Hepatocyte (in vitro differentiated cells): ENCODE measurements at places on chromosomes 7 and 10. TPM values are rescaled to one million over a fixed set of nuclear protein-coding genes. Genes with fewer than 3 reads are reported as not detected.

- DNase-seq, result no peak
These were observed 33.0 kb upstream of the ZNF32 start for GRCh38 chr10:43681721-43682120.

Gene RAB19
- total RNA-seq, result 2.6 and 4.2 TPM in 2 replicates

DNA sequence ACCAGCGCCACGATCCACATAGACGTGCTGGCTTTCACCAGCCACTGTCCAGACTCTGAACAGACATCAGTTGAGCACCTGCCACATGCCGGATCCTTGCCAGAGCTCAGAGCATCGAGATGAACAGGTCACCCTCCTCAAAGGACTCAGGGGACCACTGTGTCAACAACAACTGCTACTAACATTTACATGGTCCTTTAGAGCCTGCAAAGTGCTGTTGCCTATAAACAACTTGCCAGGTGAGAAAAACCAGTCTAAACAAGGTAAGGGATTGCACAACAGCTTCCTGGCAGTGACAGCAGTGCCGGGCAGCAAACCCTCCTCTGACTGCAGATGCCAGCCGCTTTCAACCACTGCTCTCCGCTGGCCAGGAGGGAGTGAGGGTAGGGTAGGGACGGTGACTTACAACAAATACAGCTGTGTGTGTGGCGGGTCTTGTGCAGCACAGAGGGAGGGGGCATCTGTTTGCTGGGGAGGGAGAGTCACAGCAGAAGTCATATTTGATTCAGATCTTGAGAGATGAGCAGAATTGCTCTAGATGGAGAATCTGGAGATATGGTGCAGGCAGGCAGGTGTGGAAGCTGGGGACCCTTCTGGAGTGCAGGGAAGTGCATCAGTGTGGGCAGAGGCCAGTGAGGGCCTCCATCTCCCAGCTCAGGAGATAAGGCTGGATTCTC lies 32.8 kb upstream of the RHEB start:
- DNase-seq, result peak; percentile 28

DNA sequence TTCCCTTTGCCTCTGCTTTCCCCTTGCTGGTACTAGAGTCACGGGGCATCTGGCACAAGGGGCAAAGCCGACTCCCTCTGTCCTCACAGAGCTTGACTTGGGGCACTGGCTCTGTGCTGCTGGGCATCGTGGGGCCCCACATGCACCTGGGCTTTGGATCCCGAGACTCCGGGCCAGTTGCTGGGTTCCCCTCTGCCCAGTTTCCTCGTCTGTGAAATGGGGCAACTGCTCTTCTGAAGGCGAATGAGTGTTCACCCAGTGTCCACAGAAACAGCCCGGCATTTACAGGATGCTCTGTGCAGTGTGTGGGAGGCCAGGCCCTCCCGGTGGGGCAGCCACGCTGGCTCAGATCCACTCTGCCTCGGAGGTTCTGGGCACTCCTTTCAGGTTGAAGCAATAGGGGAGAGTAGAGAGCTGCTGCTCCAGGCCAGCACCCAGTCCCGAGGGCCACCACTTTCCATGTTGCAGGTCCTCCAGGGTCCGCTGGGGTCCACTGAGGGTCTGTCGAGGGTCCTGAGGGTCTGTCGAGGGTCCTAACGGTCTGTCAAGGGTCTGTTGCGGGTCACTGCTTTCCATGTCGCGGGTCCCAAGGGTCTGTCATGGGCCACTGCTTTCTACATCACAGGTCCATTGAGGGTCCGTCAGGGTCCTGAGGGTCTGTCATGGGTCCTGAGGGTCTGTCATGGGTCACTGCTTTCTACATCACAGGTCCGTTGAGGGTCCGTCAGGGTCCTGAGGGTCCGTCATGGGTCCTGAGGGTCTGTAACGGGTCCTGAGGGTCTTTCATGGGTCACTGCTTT lies 103.6 kb downstream of the VIPR2 start:
- DNase-seq, result no peak

DNA sequence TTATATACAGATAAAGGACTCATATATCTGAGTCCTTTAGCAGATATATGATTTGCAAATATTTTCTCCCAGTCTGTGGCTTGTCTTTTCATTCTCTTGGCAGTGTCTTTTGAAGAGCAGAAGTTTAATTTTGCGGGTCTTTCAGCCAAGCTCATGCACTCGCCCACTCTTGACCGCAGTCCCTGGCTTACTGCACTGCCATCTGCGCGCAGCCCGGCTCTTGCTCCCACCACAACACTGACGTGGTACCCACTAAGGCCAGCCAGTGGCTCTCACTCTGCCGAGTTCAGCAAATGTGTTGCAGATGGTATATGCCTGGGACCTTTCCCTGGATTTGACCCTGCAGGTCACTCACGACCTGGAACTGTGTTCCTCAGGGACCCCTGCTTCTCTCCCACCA lies 74.3 kb downstream of the CDH23 start:
- no peak for DNase-seq

DNA sequence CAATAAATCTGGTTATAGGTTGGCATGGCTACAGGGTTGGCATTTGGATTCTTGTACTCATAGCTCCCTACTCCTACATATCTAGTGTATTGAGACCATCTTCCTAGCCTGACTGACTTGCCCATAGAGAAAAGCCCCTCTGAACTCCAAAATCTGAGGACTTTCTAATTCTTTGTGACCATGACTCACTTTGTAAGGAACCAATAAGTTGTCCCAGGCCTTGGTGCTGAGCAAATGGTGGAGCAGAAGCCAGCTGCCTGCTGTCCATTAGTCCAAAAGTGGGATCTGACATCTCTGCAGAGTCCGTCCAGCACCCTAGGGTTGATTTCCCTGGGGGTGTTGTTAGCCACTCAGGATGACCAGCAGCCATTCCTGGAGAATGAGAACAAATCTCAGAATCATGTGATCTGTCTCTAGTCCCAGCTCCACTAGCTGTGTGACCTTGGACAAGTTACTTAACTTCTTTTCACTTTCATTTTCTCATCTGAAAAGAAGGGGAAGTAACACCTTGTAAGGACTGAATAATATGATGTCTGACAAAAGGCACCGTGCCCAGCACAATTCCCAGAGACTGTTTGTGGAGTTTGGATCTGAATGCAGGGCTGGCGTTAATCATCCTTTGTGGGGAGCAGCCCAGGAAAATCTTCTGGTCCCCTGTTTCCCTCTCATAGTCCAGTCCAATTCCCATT lies 44.1 kb downstream of the MTURN start:
- DNase-seq, result no peak

DNA sequence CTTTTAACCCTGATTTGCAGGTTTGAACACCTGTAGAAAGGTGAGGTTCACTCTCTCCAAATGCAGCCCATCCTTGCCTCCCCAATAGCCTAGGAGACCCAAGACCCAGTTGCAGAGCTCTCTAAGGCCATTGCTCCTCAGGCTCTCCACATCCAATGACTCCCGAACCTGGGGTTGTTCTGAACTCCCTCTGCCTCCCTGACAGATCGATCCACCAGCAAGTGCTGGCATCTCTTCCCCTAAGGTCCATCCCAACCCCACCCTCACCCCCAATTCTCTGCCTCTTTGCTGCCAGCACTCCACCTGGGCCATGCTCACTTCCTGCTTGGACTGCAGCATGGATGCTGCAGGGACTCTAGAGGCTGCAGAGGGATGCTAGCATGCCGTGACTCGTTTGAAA lies 19.3 kb upstream of the FAM170B start:
- no peak for DNase-seq

DNA sequence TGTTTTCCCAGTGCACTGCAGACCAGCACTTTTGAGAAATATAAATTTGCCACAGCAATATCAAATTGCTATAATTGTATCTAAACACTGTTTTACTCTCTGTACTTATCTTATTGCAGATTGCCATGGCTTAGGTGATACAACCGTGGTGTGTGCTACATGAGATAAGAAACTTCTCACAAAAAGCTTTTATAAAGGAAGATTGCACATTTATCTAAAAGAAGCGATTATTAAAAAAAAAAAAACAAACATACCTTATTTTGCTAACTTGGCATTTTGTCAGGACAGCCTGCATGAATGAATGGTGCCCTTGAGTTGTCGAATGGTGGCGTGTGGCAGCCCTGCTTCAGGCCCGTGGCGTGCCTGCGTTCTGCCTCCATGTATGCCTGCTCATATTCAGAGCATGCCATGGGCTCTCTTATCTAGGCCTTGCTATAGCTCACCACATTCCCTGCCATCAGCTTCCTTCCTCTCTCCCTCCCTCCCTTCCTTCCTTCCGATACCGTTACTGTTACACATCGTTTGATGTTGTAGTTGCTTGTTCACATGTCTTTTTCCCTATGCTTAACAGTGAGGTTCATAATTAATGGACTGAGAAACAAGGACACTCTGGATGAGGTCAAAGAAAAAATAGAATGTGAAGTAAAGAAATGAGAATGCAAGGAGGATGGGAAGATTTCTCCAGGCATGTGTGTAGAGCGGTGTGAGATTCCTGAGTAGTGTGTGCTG lies 34.9 kb downstream of the PRKAR2B start:
- no peak for DNase-seq

GRCh38 chr7:145534301-145534700 lies 582.3 kb upstream of the CNTNAP2 start:
- no peak for DNase-seq

DNA sequence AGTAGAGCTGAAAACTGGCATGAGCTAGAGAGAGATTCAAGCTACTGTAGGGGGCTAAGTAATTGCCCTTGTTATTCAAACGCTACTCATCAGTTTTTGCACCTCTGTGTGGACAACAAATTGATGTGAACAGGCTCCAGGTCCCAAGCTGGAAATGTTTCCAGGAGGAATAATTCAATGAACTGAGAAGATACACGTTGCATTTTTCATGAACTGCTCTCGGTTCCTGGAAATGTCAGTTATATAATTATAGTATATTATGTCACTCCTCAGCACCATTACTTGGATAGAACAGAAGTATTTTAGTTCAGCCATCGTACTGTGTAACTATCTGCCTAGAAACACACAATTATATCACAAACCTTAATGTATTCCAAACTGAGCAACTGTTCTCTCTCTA lies 65.9 kb upstream of the A1CF start:
- DNase-seq, result no peak

Gene PRSS1
- total RNA-seq, result 69.8 and 71.2 TPM in 2 replicates

DNA sequence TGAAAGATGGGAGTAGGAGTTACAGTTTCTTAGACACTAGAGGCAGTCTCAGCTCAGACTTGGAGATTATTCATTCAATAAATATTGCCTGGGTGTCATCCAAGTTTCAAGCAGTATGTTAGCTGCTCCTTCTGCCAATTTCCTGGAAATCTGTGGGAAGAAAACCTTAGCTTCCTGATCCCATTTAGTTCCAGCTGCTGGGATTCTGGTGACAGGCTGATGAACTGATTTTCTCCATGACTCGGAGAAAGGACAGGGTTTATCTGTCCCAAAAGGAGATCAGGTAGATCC lies 95.8 kb downstream of the CLEC2L start:
- no peak for DNase-seq

- DNase-seq, result no peak
These were observed 637.1 kb downstream of the ANKRD7 start for GRCh38 chr7:118861581-118861980.

Gene HYAL4
- 0.07 TPM in 1 of 2 replicates, not detected in the other for total RNA-seq

DNA sequence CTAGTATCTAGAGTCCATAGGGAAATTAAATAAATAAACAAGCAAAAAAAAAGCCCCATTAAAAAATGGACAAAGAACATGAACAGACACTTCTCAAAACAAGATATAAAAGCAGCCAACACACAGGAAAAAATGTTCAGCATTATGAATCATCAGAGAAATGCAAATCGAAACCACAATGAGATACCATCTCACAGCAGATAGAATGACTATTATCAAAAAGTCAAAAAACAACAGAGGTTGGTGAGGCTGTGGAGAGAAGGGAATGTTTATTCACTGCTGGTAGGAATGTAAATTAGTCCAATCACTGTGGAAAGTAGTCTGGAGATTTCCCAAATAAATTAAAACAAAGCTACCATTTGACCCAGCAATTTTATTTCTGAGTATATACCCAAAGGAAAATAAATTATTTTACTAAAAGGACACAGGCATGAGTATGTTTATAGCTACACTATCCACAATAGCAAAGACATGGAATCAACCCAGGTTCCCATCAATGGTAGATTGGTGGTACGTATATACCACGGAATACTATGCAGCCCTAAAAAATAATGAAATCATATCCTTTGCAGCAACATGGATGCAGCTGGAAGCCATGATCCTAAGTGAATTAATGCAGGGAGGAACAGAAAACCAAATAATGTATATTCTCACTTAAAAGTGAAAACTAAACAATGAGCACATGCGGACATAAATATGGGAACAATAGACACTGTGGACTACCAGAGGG lies 366.5 kb upstream of the SEMA3C start:
- DNase-seq, result no peak

Gene CALCR
- 0.07 and 0.12 TPM in 2 replicates for total RNA-seq

- no peak for DNase-seq
These were observed 179.3 kb downstream of the TRIL start for GRCh38 chr7:28778786-28779185.

DNA sequence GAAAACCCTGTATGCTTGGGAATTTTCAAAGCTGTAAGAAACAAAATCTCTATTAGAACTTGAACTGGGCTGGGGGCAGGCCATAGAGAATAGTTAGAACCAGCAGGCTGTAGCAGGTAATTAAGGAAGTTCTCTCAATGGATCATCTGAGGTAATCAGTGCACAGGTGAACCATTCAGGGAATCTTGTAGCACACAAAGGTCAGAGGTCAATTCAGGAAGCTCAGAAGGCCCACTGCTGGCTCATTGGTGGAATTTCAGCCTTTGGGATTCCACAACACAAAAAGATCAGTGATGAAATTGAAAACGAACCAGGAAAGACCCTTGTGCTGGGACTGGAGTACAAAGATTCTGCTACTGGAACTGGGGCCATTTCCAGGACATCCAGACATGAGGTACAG lies 82.0 kb downstream of the TMEM168 start:
- DNase-seq, result no peak

Gene POLR2J2
- 1.6 TPM in 2 replicates for total RNA-seq

- DNase-seq, result peak; percentile 69
These were observed 98.2 kb downstream of the ANLN start for GRCh38 chr7:36487756-36488336.

DNA sequence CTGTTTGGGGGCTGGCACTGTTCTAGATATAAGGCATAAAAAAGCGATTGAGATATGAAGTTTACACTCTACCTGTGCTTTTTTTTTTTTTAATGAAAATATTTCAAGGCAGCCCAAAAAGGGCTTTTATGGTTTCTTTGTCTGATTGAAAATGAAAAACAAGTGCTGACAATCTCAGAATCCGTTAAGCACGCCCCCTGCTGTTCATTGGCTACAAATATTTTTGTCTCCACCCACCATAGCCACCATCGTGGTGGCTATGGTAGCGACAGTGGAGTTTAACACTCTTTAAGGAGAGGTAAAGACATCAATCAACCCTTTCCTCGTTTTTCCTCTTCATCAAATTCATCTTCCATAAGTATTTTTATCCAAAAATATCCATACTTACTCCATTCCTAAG lies 94.2 kb downstream of the CD36 start:
- no peak for DNase-seq
